ENCODE measurements at places on chromosomes 6 and 20. TPM values are rescaled to one million over a fixed set of nuclear protein-coding genes. Genes with fewer than 3 reads are reported as not detected.
A peak's percentile ranks its signal among the peaks of the same experiment; 100 is the strongest.

TNXB gene
- total RNA-seq, result 3.9 TPM

DNA sequence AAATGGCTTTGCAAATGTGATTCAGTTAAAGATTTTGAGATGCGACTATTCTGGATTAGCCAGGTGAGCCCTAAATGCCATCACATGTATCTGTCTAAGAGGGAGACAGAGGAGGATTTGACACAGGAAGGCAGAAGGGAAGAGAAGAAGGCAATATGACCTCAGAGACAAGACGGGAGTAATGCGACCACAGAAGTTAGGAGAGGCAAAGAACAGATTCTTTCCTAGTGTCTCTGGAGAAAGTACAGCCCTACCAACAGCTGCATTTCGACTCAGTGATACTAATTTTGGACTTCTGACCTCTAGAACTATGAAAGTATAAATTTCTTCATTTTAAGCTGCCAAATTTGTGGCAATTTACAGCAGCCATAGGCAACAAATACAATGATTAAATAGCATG is 24.2 kb upstream of the TPD52L1 start:
- H3K36me3 ChIP-seq, result no peaks in the 10 kb centered on the region
- H3K27me3 ChIP-seq, result peaks cover 3% of the 10 kb centered on the region
- H3K27ac ChIP-seq, result no peak overlapping the region
- no peak for DNase-seq

COL21A1 gene
- not detected for total RNA-seq

- H3K27me3 ChIP-seq, result peaks cover 9% of the 10 kb centered on the region
- H3K36me3 ChIP-seq, result no peaks in the 10 kb centered on the region
- no peak overlapping the region for H3K4me3 ChIP-seq
Observed at GRCh38 chr6:17413313-17413750, 19.9 kb downstream of the CAP2 start.

DNA sequence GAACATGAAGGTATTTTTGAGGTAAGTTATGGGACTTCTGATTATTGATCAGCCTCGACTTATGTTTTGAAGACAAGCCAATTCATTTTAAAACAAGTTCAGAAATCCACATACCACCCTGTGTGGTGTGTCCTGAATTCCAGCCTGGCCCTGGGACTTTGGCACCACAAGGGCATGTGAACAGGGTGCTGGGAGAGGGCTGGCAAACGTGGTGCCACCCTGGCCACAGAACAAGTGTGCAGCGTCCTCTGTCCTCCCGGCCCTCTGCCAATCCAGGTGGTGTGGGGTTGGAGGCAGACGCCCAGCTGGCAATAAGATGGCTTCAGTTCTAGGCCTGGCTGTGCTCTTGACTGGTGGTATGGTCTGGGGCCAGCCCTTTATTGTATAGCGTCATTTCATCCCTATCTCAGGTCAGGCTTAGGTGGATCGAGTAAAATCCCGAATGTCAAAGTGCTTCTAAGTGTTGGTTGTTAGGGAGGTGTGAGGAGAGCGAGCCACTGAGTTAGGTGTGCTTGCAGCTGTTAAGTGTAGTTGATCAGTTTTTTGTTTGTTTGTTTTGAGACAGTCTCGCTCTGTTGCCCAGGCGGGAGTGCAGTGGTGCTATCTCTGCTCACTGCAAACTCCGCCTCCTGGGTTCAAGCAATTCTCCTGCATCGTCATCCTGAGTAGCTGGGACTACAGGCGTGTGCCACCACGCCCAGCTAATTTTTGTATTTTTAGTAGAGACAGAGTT is 84.2 kb downstream of the RNF144B start:
- DNase-seq, result no peak
- no peak overlapping the region for H3K27ac ChIP-seq
- no peak overlapping the region for H3K4me3 ChIP-seq
- peaks cover 2% of the 10 kb centered on the region for H3K27me3 ChIP-seq

GRCh38 chr6:53701333-53702218 is 36.0 kb upstream of the KLHL31 start:
- peak; percentile 14 for DNase-seq
- H3K27ac ChIP-seq, result no peak overlapping the region
- peaks cover 3% of the 10 kb centered on the region for H3K27me3 ChIP-seq
- H3K36me3 ChIP-seq, result no peaks in the 10 kb centered on the region

DNA sequence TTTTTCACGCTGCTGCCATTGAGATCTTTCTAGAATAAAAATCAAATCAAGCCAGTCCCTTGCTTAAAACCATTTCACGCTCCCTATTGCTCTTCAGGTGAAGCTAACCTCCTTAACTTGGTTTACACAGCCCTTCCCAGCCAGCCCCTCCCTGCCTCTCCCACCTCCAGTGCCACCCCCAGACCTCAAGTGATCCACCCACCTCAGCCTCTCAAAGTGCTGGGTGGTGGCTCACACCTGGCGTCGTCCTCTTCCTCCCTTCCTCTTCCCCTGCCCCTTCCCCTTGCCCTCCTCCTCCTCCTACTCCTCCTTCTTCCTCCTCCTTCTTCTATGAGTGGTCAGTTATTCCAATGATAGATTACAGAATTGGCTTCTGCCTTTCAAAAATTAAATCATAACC is 42.9 kb downstream of the FAM209B start:
- no peak overlapping the region for H3K27ac ChIP-seq
- H3K4me1 ChIP-seq, result no peaks in the 10 kb centered on the region
- DNase-seq, result no peak

DNA sequence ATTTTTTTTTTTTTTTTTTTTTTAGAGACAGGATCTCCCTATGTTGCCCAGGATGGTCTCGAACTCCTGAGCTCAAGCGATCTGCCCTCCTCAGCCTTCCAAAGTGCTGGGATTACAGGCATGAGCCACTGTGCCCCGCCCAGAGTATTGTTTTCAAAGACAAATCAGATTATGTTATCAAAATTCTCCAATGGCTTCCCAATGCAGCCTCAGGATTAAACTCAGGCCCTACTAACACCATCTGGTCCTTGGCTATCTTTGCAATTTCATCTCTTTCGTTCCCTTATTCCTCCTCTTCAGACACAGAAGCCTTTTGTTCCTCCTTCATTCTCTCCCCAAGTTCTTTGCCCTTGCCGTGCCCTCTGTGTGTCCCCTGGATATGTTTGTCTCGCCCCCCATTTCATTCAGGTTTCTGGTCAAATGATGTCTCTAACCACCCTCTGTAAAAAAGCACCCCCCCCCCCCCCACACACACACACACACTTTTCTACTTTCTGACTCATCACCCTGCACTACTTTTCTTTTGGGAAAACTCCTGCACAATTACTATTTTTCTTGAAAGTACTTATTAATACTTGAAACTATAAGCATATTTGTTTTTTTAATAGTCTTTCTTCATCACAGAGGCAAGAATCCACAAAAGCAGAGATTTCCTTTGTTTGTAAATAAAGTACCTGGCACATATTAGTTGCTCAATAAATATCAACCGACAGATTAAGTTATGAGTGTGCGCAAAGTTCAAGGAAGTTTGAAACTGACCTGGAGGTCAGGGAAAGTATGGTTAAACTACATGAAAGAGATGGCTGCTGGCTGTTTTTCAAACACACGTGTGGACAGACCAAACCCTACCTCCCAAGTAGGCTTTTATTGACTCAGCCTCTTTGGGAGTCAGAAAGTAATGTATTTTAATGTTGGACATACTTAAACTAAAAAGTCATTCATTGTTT is 16.7 kb downstream of the BTN1A1 start:
- H3K27ac ChIP-seq, result no peak overlapping the region
- DNase-seq, result no peak
- peaks cover 15% of the 10 kb centered on the region for H3K4me1 ChIP-seq
- no peak overlapping the region for H3K4me3 ChIP-seq

- H3K27ac ChIP-seq, result no peak overlapping the region
- no peak for DNase-seq
- H3K36me3 ChIP-seq, result no peaks in the 10 kb centered on the region
- H3K4me3 ChIP-seq, result no peak overlapping the region
- no peaks in the 10 kb centered on the region for H3K27me3 ChIP-seq
Observed at GRCh38 chr6:145189836-145190235, 545.5 kb downstream of the EPM2A start.

SYNDIG1 gene
- not detected for total RNA-seq

DNA sequence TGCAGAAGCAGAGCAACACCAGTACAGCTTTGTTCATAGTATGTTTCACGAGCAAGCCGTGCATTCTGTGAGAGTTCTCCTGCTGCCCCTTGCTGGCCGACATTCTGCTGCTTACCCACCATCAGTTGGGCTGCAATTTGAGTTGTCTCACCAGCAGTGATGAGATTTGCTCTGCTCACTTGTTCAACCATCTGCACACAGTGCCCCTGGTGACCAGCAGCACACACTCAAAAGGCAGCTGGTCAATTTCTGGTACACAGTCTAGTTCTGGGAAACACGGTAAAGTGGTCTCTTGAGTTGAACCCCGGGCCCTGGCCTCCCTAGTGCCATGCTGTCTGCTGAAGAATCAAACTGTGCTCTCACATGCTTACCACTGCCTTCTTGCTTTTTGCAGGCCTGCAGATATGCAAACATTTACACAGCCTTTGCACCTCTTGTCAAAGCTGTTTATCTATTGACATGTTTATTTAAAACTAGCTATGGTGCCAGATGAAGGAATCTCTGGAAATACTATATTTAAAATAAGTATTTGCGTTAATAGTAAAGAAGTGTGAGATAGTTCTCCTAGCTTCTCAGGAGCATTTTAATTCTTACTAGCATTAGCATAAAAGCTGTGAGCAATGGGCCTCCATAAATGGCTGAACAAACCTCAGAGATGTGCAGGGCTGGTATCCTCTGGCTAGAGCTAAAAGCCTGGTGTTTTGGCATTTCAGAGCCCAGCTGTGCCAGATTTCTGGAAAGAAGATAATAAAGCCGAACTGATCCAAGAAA is 234.3 kb downstream of the ARHGAP18 start:
- H3K4me3 ChIP-seq, result no peak overlapping the region
- no peak for DNase-seq
- no peak overlapping the region for H3K27ac ChIP-seq
- peaks cover 1% of the 10 kb centered on the region for H3K36me3 ChIP-seq
- H3K4me1 ChIP-seq, result no peaks in the 10 kb centered on the region

- no peak overlapping the region for H3K4me3 ChIP-seq
- DNase-seq, result no peak
- H3K27me3 ChIP-seq, result no peaks in the 10 kb centered on the region
- H3K4me1 ChIP-seq, result peaks cover 5% of the 10 kb centered on the region
- H3K36me3 ChIP-seq, result no peaks in the 10 kb centered on the region
Observed at GRCh38 chr20:25601659-25602058, 16.3 kb upstream of the NINL start.

- H3K4me1 ChIP-seq, result peaks cover 59% of the 10 kb centered on the region
- H3K27ac ChIP-seq, result peak overlapping the region; percentile 52
- no peak overlapping the region for H3K4me3 ChIP-seq
- no peak for DNase-seq
- peaks cover 13% of the 10 kb centered on the region for H3K36me3 ChIP-seq
Observed at GRCh38 chr20:47315339-47316056, 41.0 kb downstream of the ZMYND8 start.

- DNase-seq, result no peak
- no peak overlapping the region for H3K4me3 ChIP-seq
- no peak overlapping the region for H3K27ac ChIP-seq
- no peaks in the 10 kb centered on the region for H3K4me1 ChIP-seq
- peaks cover 10% of the 10 kb centered on the region for H3K27me3 ChIP-seq
Observed at GRCh38 chr6:160253714-160254113, 4.9 kb downstream of the SLC22A2 start.

DNA sequence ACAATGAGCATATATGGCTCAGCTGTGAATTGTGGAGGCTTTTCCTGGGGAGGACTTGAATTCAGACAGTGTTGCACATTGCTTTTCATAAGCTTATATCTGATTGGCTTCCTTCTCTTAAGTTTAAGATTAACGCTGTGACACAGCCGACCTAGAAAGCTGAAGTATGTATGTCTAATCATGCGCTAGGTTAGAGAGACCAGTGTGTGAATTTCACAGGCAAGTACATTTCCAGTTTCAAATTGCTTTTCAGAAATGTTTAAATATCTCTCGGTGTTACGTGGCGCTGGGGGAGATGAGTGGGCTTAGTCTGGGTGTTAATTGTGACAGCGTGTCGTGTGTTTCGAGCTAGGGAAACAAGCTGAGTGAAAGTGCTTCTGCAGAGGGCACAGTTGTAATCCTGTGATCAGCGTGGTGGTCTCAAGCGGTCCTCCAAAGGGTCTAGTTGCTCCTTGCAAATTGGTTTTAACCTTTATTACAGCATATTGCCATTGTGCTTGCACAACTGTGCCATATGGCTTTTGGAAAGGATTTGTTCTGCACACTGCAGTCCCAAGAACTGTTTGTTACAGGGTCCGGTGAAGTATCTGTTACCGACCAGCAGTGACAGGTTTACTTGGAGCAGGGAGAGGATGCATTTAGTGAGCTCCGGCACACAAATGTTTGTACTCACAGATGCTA is 166.6 kb downstream of the SASH1 start:
- no peaks in the 10 kb centered on the region for H3K36me3 ChIP-seq
- H3K4me1 ChIP-seq, result no peaks in the 10 kb centered on the region
- DNase-seq, result no peak
- peaks cover 31% of the 10 kb centered on the region for H3K27me3 ChIP-seq

DNA sequence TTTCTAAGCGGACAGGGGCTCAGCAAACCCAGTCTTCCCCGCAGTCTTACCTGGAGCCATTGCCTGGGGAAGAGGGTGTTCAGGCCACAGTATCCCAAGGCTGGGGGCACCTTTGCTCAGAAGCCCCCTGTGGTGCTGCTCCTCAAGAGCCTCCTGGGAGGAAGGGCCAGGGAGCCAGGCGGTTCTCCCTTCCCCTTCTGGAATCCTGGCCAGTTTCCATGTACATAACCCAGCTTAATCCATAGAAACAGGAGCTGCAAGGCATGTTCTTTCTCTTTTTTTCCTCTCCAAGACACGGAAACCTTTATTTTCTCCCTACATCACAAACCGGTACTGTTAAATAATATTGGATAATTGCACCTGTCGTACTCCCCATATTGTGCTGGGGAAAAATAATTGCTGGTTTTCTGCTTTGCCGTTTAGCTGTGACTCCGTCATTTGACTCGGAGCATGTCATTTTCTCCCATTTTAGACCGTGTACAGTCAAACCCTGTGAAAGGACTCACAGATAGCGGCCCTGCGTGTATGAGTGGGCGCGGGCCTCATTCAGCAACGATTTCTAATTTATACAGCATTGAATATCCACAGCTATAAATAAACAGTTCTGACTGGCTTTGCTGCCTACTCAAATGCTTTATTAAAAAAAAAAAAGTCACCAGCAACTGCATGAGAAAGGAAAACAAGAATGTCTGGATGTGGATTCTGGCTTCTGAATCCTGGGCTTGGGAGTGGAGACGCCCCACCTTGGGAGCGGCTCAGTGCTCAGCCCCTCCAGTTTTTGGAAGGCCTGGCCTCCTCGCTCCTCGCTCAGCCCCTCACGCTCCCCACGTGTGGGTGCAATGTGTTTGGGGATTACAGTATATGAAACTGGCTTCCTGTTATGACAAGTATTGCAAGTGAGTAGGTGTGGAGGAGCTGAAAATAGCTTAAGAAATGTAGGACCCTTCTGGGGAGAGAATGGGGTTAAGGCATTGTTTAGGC is 67.3 kb downstream of the ADTRP start:
- peak overlapping the region; percentile 5 for H3K4me3 ChIP-seq
- peak overlapping the region; percentile 93 for H3K27ac ChIP-seq
- peaks cover 66% of the 10 kb centered on the region for H3K4me1 ChIP-seq
- DNase-seq, result peak; percentile 28

MTCH1 gene
- total RNA-seq, result 107 TPM

NOX3 gene
- not detected for total RNA-seq

LHFPL5 gene
- not detected for total RNA-seq

GRCh38 chr6:41976794-41977484 is 35.3 kb upstream of the CCND3 start:
- no peak for DNase-seq
- H3K4me1 ChIP-seq, result peaks cover 65% of the 10 kb centered on the region
- no peak overlapping the region for H3K4me3 ChIP-seq

- no peak for DNase-seq
- H3K4me1 ChIP-seq, result no peaks in the 10 kb centered on the region
- no peak overlapping the region for H3K4me3 ChIP-seq
- no peaks in the 10 kb centered on the region for H3K36me3 ChIP-seq
- peaks cover 4% of the 10 kb centered on the region for H3K27me3 ChIP-seq
Observed at GRCh38 chr20:7924692-7925091, 15.6 kb downstream of the HAO1 start.

Measured in activated CD4-positive, alpha-beta T cell treated with anti-CD3 and anti-CD28 coated beads, Interleukin-2, amount 10 ng/mL, durations not matched to agents 7 days and 5 days (primary cell).